ENCODE measurements at places on chromosomes 13 and 19.

- no peak for DNase-seq
Observed at GRCh38 chr19:6226012-6226411, 53.8 kb downstream of the MLLT1 start.

DNA sequence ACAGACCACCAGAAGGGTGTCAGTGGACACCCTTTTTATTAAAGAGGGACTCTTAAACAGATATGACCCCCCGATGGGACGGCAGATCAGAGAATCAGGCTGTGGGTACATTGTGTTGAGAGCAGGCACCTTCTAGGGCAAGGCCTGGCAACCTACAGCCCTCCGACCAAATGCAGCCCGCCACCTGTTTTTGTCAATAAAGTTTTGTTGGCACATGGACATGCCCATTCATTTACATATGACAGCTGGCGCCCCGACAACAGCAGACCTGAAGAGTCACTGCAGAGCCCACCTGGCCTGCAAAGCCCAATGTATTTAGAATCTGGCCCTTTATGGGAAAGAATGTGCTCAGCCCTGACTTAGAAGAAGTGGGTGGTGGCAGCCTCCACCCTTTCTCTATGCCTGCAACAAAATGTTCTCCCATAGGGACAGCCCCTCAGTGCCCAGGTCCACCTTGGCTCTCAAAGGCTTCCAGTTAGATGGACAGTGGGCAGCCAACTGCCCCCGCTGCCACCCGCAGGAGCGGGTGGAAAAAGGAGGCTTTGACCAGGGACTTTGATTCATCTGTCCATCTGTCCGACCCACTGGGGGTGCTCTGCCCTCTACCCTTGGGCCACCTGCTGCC lies 184.9 kb downstream of the PTPRS start:
- DNase-seq, result no peak

DNA sequence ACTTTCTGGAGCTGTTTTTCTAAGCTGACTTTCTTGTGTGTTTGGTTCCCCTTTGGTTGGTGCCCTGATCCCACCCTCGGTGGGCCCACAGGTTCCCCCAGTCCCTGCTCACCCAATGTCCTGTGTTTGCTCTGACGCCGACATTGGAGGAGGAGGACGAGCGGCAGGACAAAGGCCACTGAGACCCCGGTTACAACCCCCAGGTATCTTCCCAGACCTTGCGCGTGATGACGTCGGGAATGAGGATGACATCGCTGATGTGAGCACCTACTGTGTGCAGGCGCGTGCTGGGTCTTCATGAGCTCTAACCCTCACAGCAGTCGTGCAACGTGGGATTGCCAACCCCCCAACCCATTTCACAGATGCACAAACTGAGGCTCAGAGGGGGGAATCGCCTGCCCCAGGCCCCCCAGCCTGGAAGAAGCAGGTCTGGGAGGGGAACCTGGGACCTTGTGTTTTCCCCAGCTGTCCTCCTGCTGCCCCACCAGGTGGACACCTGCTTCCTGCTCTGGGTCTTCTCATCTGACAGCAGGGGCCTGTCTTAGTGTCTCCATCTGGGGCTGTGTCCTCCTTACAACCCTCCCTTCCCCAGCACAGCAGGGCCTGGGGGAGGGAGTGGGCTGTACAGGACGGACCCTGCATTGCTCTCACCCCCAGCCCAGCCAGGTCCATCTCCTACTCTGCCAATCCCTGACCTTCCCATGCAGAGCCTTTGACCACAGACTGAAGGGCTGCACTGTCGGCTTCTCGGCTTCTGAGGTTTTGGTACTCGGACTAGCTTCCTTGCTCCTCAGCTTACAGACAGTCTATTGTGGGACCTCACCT lies 4.7 kb upstream of the LILRA6 start:
- no peak for DNase-seq

GRCh38 chr19:15893477-15893876 lies 4.4 kb downstream of the CYP4F2 start:
- no peak for DNase-seq

GRCh38 chr13:49608651-49609331 lies 19.5 kb upstream of the ARL11 start:
- DNase-seq, result no peak

DNA sequence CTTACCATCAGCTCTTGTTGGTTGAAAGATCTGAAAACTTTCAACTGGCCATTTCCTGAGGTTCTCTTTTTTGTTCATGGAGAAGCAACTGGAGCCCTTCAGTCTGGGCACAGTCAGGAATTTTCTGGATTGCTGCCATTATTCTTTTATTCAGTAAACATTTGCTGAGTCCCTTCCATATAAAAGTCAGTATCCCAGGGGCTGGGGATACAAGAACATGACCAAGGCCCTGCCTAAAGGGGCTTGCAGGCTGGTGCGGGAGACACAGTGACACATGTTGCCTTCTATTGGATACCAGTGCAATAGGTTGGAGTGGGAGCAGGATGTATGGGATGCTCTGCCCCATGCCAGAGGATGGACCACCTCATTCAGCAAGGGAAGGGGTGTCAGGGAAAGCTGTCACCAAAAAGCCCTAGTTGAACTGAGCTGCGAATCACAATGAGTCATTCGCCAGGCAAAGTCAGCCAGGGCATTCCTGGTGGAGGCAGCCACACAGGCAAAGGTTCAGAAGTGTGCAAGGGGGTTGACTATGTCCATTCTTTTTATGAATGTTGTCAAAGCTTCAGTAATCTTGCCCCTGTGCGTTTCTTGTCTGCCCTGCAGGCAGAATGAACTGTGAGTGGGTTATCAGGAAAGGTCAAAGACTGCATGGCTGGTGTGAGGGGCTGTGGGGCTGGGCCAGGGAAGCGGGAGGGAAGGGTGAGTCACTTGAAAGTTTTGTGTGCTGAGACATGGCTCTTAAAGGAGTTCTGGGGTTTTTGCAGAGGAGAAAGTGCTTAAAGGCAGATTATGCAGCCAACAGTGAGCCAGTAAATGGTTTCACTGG lies 395.9 kb downstream of the KCNRG start:
- no peak for DNase-seq

GRCh38 chr19:42198676-42199439 lies 18.6 kb downstream of the DEDD2 start:
- DNase-seq, result no peak

DNA sequence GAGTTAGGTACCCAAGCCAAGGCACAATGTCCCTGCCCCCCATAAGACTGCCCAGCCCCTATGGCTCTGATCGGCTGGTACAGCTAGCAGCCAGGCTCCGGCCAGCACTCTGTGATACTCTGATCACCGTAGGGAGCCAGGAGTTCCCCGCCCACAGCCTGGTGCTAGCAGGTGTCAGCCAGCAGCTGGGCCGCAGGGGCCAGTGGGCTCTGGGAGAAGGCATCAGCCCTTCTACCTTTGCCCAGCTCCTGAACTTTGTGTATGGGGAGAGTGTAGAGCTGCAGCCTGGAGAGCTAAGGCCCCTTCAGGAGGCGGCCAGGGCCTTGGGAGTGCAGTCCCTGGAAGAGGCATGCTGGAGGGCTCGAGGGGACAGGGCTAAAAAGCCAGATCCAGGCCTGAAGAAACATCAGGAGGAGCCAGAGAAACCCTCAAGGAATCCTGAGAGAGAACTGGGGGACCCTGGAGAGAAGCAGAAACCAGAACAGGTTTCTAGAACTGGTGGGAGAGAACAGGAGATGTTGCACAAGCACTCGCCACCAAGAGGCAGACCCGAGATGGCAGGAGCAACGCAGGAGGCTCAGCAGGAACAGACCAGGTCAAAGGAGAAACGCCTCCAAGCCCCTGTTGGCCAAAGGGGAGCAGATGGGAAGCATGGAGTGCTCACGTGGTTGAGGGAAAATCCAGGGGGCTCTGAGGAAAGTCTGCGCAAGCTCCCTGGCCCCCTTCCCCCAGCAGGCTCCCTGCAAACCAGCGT lies 3.0 kb upstream of the KMT2B start:
- no peak for DNase-seq

DNA sequence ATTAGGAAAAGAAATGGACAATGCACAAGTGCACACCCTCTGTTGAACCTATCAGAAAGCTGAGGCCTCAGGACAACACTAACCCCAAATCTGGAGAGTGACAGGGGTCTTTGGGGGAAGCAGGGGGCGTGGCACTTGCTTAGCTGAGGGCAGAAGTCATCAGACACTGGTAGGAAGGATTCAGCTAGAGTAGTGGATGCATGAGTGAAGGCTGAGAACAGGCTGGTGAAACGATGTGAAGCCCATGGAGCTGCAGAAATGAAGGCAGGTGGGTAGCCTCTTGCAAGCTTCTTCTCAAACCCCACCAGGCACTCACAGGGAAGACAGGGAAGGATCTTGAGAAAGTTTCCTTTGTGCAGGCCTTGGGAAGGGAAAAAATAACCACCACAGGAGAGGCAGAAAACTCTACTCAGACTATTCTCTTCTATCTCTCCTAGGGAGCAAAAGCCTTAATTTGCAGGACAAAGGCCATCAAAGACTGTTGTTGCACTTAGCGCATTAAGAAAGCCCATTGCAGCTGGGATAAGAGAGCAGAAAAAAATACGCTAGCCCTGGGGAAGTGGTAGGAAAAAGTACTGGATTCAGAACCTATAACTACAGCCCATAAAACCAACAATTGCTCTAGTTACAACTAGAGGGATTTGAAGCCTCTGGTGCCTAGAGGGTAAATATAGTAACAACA lies 193.3 kb upstream of the ZNF536 start:
- DNase-seq, result no peak

DNA sequence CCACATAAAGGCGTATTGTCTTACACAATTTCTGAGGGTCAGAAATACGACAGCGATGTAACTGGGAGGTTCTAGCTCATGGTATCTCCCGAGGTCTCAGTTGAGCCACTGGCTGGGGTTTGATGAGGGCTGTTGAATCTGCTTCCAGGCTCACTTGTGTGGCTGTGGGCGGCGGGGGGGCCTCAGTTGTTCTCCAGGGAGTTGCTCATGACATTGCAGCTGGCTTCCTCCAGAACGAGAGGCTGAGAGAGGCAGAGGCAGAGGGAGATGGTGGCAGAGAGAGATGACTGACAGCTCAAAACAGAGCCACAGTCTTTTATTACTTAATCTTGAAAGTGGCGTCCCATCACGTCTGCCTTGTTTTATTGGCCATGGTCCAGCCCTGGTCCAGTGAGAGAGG lies 6.2 kb upstream of the NLRP5 start:
- no peak for DNase-seq

DNA sequence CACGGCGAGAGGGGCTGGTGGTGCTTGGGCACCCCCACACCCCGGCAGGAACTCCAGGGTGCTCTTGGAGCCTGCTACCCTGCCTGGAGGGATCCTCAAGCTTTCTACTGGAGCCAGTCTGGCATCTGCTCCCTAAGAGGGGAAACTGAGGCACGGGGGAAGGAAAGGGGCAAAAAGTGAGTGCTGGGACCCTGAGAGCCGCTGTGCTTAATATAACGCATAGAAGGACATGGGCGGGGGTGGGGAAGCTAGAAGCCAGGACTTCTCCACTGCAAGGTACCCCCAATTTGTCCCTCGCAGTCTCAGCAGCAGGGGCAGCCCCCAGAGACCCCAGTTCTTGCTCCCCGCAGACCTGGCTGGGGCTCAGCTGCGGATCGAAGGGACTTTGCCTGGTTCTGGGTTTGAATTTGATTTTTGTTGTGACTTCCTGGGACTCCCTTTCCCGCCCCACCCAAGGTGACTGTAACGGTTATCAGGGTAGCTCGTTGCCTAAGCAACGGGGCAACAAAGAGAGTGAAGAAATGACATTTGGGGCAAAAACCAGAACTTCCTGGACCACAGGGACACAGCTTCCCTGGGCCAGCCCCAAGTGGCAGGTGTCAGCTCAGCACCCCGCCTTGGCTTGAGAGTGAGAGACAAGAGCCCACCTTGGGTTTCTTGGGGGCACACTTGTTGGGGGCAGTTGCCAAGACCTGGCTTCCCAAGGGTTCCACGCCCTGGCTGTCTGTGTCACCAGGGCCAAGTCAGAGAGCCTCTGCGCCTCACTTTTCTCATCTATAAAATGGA lies 638 bp downstream of the ADGRE5 start:
- no peak for DNase-seq

DNA sequence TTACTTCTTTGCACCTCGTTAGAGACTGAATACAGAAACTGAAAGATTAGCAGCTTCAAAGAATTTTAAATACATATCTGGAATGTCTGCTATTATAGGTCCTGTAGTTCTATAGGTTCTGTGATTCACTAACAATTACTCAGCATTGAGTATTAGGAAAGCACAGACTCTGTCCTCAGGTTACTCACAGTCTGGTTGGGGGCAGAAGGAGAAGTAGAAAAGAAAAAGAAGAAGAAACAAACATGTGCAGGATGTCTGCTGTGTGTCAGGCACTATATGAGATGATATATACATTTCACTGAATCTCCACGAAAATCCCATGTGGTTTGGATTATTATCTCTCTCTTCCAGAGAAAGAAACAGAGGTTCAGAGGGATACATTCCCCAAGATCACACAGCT lies 40.1 kb downstream of the SERTM1 start:
- no peak for DNase-seq

- no peak for DNase-seq
Observed at GRCh38 chr19:46265217-46265828, 31.5 kb upstream of the HIF3A start.

DNA sequence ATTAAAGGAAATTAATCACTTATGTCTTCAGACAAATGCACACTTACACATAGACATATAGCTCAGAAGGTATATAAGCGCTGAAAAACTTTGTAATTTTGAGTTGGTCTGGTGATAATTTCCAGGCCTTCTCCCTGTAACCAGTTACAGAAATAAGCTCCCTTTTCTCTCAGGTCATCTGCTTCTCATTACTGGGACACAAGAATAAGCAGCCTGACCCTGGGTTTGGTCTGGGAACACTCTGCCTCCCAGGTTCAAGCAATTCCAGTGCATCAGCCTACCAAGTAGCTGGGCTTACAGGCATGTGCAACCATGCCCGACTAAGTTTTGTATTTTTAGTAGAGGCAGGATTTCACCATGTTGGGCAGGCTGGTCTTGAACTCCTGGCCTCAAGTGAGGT lies 274.5 kb downstream of the LMO7 start:
- no peak for DNase-seq

DNA sequence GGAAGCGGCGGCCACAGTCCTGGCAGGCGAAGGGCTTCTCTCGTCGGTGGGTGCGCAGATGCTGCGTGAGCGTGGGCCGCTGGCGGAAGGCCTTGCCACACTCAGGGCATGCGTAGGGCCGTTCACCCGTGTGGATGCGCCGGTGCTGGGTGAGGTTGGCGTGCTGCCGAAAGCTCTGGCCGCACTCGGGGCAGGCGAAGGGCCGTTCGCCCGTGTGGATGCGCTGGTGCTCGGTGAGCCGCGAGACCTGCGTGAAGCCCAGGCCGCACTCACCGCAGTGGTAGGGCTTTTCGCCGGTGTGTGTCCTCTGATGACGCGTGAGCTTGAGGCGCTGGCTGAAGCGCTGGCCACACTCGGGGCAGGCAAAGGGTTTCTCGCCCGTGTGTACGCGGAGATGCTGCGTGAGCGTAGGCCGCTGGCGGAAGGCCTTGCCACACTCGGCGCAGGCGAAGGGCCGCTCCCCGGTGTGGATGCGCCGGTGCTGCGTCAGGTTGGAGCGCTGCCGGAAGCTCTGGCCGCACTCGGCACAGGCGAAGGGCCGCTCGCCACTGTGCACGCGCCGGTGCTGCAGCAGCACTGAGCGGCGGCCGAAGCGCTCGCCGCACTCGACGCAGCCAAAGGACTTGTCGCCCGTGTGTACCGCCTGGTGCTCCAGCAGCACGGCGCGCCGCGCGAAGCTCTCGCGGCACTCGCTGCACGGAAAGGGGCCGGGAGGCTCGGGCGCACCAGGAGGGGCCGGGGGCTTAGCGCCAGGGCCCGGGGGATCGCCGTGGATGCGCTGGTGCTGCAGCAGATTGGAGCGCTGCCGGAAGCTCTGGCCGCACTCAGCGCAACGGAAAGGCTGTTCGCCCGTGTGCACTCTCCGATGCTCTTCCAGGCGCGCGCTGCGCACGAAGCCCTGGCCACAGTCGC lies 4.0 kb upstream of the UBE2M start:
- DNase-seq, result no peak

Data from cerebellar nuclear complex (tissue), 1 donor.